ENCODE measurements at places on chromosomes 5 and 9. TPM values are rescaled to one million over a fixed set of nuclear protein-coding genes. Genes with fewer than 3 reads are reported as not detected.

The STPG3 gene
- total RNA-seq = not detected

The GPR150 gene
- total RNA-seq = 0.28 TPM

The HCN1 gene
- total RNA-seq = not detected

The RABEPK gene
- 40.5 TPM for total RNA-seq

The PPP3R2 gene
- total RNA-seq = not detected

The SSNA1 gene
- 66.0 TPM for total RNA-seq

The CSF1R gene
- 0.46 TPM for total RNA-seq

The DBH gene
- total RNA-seq = not detected
